NT2/D1 (cell line): ENCODE measurements at places on chromosomes 16 and 17.

- DNase-seq, result no peak
Observed at GRCh38 chr17:45438931-45439610, 6.4 kb upstream of the ARHGAP27 start.

DNA sequence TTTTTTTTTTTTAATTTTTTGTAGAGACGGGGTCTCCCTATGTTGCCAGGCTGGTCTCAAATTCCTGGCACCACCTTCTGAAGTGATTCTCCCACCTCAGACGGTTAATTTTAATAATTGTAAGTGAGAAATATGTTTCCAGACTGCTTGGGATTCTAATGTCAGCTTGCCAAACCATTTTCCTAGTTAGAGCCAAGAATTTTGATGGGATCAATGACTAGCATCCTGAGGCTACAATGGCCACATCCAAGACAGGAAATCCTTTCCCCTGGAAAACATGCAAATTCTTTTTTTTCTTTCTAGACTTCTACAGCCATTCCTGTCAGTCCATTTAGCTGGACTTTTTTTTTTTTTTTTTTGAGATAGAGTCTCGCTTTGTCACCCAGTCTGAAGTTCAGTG is 32.6 kb downstream of the IGF2BP1 start:
- DNase-seq, result no peak

DNA sequence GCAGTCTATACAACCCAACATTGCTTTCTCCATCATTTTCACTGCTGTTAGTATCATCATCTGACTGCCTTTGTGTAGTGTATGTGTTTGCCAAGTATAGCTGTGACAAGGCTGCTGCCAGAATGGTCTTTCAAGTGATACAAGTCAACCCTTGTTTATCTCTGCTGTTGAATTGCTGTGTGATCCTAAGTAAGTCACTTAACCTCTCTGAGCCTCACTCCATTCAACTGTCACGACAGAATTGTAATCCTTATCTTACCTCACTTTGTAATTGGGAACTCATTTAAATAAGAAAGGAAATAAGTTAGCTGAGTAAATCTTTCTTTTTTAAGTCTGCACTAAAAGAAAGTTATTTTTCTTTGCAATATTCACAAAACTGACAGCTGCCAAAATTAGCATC is 340.6 kb downstream of the CA10 start:
- no peak for DNase-seq

GRCh38 chr17:64337676-64338075 is 53.0 kb downstream of the PECAM1 start:
- DNase-seq, result no peak

- DNase-seq, result no peak
Observed at GRCh38 chr17:70523426-70523825, 354.1 kb downstream of the KCNJ2 start.
